ENCODE measurements at places on chromosomes 5 and 9.
A peak's percentile ranks its signal among the peaks of the same experiment; 100 is the strongest.

GRCh38 chr5:102542057-102542456, 43.3 kb upstream of the SLCO6A1 start:
- no peak for DNase-seq

- peak; percentile 7 for DNase-seq
Observed at GRCh38 chr5:111367115-111367514, 142.9 kb downstream of the CAMK4 start.

- DNase-seq, result peak; percentile 75
Observed at GRCh38 chr9:83043597-83043996, 19.3 kb downstream of the RASEF start.

- DNase-seq, result no peak
Observed at GRCh38 chr5:116699332-116699731, 124.7 kb upstream of the SEMA6A start.

DNA sequence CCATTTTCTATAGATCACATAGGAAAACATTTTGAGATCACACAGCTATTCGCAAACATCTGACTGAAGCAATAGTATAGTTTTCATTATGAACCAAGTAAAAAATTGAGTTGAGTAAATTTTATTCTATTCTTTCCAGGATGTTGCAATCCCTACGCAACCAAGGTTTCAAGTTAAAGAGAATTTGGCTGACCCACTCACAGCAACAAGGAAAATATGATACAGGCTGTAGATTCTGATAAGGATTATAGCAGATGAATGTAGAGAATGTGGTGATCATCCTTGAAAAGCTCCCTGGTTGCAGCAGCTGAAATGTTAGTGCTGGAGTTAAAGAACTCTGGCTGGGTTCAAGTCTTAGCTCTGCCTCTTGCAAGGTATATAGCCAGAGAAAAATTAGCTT, 4.7 kb downstream of the ABCA1 start:
- DNase-seq, result peak; percentile 91

DNA sequence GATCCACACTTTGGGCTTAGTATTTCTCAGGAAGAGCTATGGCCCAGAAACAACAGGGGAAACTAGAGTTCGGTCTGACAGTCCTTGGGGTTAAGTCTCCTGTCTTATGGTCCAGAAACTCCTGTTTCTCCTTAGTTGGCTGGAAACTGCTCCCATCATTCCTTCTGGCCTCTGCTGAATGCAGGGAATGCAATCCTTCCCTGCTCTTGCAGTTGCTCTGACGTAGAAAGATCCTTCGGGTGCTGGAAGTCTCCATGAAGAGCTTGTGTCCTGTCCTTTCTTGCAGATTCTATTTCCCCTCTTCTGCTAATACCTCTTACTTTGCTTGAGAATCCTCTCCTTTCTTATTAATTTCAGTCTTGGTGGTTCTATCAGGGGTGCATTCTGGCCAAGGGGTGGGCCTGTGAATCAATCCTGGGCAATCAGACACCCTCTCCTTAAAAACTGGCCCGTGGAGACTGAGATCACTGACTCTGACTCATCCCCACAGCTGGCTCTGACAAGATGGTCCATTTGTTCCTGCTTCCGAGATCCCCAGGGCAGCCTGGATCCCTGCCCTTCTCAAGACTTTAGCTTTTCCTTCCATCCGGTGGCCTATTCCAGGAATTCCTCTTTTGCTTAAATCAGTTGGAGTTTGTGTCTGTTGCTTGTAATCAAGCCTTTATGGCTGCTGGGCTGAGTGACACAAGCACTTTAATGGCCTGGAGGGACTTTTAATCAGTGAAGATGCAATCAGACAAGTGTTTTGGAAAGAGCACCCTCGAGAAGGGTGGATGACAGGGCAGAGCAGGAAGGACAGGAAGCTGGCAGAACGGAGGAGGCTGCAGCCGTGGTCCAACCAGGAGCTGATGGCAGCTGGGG, 23.7 kb downstream of the PTGS1 start:
- peak; percentile 84 for DNase-seq

DNA sequence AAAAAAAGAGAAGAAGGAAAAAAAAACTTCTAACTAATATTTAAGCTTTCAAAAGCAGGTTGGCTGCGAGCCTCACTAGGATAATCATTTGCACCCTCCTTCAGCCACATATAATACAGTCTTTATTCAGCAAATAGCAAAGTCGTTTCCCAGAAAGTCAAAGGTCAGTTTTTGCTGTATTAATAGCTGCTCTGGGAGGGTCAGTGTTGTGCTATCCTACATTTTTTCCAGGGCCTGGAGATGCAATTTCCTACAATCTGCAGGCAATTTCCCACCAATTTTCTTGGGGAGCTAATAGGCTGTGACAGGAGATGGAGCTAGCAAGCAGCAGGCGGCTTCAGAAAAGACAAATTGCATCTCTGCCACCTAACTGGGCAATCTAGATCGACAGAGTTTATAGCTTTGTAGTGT, 136.8 kb downstream of the TLE1 start:
- DNase-seq, result no peak

GRCh38 chr5:119397518-119398380, 41.9 kb downstream of the TNFAIP8 start:
- DNase-seq, result peak; percentile 84

DNA sequence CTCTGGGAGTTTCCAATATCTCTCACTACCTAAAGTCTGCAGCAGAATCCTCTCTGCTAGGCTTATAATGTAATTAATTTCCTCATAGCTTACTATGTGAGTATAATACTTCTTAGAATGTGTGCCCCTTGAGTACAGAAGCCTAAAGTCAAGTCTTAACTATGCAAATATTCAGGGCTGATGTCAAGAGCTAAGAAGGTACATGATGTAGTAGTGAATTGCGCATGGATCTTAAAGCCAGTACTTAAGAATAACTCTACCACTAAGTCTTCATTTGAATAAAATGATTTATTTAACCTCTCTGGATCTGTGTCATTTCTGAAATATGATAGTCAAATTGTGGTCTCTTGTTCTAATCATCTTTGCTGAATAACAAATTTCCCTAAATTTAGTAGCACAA, 442.9 kb downstream of the DTWD2 start:
- DNase-seq, result no peak

GRCh38 chr9:107780960-107781359, 291.4 kb upstream of the KLF4 start:
- DNase-seq, result no peak

DNA sequence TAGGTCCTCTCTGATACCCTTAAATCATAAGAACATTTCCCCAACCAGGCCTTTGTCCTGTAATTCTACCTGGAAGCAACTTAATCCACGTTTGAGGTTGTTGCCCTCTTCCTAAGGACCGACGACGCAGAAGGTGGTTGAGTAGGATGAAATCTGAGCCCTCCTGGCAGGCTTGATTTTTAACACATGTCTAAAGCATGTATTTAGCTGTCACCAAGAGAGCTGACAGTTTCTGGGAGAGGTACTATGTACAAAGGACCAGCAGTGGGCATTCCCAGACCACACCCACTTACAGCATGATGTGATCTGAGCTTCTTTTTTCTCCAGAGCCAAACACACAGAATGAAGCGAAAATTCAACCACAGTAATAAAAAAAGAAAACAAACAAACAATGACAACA, 260.9 kb downstream of the SH3GL2 start:
- DNase-seq, result no peak

- no peak for DNase-seq
Observed at GRCh38 chr9:90909225-90909624, 107.6 kb downstream of the SYK start.

DNA sequence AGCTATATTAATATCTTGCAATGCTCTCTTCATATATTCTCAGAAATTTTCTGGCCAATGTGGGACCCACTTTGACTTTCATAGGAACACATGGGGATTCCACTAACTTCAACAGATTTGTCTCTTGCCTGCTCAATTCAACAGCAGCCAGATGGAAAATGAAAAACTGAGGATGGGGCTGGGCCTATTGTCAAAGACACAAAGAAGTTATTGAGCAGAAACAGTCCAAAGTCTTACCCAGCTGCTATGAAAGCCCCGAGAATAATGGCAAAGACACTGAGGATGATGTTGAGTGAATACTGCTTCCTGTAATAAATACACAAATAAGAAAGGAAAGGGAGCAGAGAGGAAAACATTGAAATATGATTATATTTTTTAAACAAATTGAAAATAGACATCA, 32.6 kb downstream of the SLC35D2 start:
- DNase-seq, result no peak

DNA sequence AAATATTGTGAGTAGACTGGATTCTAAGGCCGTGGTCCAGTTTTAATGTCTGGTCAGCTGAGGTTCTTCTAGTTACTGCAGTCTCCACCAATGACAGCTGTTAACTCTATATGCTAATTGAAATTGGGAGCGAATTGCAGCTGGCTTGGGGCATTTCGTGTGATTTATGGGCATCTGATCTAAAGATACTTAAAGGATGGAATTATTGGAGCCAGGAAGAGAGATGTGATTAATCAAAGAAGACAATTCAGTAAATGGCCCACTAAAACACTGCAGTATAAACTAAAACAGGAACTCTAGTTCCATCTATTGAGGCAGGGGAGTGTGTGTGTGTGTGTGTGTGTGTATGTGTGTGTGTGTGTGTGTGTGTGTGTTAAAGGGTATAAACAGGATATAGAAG, 157.5 kb upstream of the IQGAP2 start:
- DNase-seq, result no peak

DNA sequence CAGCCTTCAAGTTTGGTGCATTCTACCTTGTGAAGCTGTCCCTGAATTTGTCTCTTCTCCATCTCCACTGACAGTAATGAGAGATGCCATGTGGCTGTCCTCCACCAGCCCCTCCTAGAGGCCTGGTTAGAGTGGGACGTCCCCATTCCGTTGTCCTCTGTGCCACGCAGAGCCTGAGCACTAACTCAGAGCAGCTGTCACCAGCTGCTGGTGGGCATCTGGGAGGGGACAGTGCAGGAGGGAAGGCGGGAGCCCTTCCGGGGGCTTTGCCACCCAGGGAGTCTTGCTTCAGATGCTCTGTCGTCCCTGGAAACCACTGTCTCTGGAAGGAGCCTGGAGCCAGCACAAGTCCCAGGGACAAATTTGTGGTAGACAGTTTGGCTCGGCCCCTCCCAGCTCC, 78.6 kb downstream of the PDZD2 start:
- DNase-seq, result no peak

DNA sequence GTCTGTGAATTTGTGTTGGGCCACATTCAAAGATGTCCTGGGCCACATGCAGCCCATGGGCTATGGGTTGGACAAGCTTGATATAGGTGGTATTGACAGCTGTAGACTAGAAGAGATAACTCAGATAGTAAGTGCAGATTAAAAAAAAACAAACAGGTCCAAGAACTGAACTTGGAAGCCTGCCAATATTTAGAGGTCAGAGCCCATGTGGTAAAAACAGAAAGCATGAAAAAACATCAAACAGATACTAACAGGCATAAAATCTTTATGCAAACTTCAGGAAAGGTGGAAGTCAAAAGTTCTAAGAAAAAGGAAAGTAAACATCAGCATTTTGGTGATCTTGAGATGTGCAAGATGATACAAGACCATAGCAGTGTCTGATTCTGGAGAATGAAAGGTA, 155.1 kb upstream of the NR4A3 start:
- no peak for DNase-seq

DNA sequence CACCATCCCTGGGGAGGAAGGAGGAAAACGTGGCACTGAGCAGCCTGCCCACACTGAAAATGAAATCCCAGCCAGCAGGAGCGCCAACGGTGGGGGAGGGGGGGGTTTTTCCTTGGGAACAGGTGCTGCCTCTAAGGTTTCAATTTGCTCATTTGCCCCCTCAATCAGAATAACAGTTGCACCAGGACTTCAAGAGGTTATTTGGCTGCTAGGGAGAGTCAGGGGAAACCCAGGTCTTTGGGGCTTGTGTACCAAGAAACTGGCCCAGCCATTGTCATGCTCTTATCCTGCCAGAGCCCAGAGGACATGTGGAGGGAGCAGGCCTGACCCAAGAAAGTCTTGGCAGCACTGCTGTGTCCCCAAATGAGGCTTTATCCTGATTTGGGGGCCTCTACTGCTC, 66.5 kb downstream of the NDFIP1 start:
- no peak for DNase-seq

- DNase-seq, result peak; percentile 97
Observed at GRCh38 chr5:14449052-14449661, 132.4 kb upstream of the OTULINL start.

GRCh38 chr5:112367400-112367799, 51.7 kb downstream of the EPB41L4A start:
- DNase-seq, result no peak
